ENCODE measurements at places on chromosomes 2 and 18.

DNA sequence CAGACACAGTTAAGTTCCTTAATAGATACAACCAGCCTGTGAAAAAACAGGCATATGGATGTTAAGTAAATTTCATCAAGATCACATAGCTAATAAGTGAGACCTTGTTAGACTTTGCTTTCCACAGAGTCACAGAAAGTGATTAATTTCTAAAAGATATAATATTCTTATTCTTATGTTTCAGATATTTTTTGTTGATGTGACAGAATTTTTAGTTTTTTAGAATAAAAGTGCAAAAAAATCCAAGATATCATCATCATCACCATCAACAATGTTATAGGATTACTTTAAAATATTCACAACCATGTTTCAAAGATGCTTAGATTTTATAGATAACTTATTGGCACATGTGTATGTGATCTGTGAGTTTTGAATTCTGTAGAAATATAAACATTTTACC, 132.3 kb upstream of the ITGA4 start:
- no peak for DNase-seq

- DNase-seq = no peak
Measured at GRCh38 chr2:151961558-151961957, 133.3 kb upstream of the ARL5A start.

- no peak for DNase-seq
Measured at GRCh38 chr18:36808681-36809080, 20.1 kb downstream of the TPGS2 start.

GRCh38 chr18:41938445-41938844, 16.6 kb upstream of the PIK3C3 start:
- no peak for DNase-seq

DNA sequence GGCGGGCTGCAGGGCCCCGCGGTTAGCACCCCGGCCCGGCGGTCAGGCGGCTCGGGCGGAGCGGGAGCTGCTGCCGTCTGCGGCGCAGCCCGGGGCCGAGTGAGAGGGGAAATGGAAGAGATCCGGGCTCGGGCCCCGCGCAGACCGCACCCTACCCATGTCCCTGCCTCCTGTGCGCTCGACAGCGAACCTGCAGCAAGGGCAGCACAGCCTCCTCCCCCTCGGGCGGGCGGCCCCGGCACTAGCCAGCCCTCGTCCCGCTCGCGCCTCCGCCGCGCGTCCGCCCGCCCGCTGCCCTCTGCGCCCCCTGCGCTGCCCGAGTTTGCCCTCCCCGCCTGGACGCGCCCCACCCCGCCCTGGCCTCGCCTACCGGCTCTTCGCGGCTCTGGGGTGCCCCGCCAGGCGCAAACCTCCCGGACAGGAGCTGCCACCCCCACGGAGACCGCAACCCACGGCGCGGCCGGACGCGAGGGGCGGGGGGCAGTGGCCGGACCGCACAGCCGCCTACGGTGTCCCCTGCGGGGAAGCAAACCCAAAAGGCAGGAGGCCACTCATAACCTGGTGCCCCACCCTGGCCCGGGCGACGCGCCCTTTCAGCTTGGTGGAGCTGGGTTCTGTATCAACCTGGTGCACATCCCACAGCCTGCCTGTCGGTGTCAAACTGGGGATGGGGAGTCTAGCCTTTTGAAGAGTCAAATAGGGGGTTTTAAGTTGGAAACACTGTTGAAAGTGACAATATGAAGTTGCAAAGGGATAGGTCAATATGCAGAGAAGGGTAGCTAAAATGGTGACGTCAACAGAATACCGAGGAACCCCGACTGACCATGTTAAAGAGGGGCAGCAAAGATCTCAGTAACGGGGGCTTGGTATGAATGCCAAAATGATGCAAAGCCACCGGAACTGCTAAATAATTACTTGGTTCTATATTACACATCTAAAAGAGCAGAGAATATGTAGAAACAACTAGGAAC, at the start of gene IHH:
Gene IHH (minus strand): TSS at position 101 of the 971 bp plus-strand sequence. CDS start 454 bp downstream, outside the sequence.
- DNase-seq = peak; percentile 35

GRCh38 chr2:192546565-192546964, 351.8 kb upstream of the TMEFF2 start:
- no peak for DNase-seq

- no peak for DNase-seq
Measured at GRCh38 chr2:179275253-179276012, 10.8 kb upstream of the SESTD1 start.

DNA sequence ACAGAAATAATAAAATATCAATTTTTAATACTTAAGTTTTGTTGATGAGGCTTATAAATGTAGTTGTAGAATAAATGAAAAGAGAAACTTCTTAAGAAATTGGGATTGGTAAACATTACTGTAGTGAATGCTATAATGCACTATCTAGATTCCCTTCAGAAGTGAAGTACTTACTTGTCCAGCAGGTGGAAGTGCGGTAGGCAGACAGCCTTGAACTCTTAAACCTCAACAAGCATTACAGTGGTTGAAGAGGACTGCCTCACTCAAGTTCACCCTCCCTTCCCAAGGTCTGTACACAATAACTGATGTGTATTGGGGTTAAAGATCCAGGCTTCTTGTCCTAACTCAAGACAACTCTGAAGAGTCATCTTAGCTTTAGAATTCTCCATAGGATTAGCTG, 931.0 kb upstream of the LRRTM1 start:
- DNase-seq = no peak

DNA sequence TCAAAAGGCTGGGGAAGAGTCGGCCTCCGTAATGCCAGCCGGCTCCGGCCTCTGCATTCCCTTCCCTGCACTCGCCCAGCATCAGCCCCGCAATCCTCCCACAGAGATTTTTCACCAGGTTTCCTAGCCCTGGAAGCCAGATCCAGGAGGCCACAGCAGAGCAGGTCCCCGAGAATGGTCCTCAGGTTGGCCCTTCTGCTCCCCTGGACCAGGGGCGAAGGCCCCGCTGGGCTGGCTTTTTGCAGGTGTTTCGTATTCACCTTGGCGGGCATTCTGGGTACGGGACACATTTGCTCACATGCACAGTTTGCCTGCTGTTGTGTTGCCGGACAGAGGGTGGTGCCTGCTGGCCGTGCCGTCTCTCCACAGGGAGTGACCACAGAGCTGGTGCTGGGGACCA, 309.5 kb downstream of the NDUFA10 start:
- DNase-seq = no peak

- no peak for DNase-seq
Measured at GRCh38 chr2:118622108-118622507, 225.3 kb downstream of the EN1 start.

DNA sequence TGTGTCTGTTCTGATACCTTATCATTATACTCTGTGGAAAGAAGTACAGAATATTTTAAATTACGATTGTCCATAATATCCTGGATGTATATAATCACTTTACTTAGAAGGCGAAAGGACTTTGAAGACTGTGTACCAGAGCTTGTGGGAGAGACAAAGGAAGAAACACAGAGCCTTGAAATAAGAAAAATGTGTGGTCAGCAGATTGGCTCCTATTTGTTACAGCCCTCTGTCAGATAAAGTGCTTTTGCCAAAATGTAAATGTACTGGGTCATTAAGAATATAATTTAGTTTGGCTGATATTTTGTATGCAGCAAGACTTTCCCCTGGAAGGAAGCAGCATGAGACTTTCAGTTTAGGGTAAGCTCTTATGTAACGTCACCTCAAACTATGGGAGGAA, 443.1 kb downstream of the CCDC85A start:
- DNase-seq = no peak

GRCh38 chr2:127700527-127701192, 637 bp upstream of the SFT2D3 start:
- no peak for DNase-seq

DNA sequence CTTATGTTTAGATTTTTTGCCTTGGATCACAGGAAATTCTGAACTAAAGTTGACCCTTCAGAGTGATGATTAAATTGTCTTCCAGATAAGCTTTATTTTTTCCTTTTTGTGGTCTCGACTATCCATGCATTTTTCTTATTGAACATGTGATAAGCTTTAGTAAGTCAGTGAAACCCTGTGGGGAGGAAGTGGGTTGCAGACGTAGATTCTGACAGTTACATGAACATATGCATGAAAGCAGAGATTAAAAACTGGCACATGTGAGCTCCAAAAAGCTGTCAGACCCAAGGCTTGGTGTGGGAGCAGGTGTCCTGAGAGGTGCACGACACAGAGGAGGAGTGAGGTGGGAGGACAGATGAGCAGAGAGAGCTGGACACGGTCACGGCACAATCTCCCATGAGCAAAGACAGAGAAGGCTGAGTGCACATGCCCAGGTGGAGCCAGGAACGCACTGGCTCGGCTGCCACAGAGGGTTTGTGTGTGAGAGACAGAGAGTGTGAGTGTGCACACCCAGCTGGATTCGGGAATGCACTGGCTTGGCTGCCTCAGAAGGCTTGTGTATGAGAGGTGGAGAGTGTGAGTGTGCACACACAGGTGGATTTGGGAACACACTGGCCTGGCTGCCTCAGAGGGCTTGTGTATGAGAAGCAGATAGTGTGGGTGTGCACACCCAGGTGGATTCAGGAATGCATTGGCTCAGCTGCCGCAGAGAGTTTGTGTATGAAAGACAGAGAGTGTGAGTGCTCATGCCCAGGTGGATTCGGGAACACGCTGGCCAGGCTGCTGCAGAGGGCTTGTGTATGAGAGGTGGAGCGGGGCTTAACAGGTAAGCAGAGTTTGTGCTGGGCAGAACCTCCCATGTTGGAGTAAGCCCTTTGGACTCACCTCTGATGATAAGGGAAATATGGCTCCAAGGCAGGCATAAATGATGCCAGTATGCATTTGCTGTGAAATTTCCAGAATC, 849.1 kb upstream of the SALL3 start:
- DNase-seq = no peak

GRCh38 chr2:219416938-219417337, 1.2 kb upstream of the DES start:
- DNase-seq = no peak

DNA sequence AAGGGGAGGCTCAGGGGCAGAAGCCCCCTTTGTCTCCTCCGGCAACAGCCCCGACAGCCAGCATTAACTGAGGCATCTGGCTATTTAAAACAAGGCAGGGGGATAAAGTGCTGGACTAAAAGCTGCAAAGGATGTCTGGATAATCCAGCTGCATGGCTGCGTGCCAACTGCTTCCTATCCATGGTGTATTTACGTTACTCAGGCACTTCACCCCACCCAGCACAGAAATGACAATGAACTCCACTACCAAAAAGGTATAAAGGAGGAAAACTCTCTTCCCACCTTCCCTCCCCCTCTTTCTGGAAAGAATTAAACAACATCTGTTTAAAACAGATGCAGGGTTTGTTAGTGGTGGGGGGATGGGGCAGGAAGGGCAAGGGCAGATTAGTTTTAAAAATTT, 82.5 kb downstream of the SPRED2 start:
- no peak for DNase-seq

GRCh38 chr2:8026381-8026780, 655.5 kb upstream of the ID2 start:
- DNase-seq = no peak

DNA sequence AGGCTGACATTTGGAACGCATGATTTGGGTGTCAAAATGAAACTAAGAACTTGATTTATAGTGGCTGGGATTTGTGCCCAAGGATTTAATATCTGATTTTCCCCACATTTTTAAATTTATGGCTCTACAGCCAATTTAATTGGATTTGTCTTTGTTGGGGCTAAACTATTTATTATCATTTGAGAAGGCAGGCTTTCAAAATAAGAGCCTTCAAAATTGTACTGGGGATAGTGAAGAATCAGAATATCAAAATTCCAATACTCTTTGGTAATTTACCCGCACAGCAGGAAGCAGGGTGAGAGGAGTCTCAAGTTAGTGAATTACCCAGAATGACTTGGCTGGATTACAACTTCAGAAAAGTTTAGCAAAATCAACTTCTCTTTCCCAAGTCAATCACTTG, 278.1 kb downstream of the LRATD1 start:
- DNase-seq = no peak

DNA sequence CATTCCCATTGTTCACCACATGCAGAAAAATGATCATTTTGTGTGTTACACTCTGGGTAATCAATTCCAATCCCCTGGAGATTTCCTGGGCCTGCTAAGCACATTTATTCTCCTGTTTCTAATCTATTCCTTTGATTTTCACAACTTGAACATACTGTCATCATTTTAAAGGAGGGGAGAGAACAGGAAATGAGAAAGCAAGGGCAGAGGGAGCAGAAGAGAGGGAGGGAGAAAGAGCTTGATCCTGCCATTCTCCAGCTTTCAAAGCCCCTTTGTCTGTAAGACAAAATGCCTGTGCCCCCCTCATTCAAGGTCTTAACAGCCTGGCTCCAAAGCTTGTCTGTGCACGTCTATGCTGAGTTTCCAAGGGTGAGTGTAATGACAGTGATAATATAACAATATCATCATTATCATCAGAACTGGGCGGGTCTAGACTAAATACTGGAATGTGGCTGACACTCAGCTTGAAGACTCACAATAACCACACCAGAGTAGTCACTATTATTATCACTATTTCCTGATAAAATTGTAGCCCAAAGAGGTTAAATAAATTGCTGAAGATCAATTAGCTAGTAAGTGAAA, 164.4 kb upstream of the KLHL29 start:
- DNase-seq = no peak

DNA sequence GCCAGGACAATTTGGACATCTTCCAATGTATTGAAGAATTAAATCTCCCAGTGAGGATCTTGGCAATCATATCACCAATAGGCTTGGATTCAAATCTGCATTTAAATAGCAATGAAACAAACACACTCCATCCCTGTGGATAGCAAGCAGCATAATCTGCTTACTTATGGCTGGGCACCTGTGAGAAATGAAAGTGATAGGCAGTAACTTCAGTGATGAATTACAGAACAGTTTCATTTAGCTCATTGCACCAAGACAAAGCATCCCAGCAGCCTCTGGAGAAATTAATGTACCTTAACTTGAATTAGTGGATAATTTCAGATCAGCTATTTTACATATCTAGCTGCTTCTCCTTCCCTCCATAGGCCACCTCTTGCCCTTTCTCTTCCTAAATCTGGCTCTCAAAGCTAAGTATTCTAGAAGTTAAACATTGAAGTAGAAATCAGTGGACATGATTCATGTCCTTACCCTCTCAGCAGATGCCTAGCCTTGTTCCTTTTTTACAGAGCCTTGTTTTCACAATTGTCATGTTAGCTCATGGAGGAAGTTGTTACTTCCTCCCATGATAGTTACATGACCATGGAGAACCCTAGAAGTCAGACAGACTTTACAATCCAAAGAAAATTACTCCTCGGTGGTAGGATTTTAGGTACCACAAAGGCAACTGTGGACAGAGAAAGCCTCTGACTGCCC, 88.5 kb upstream of the TACR1 start:
- no peak for DNase-seq

DNA sequence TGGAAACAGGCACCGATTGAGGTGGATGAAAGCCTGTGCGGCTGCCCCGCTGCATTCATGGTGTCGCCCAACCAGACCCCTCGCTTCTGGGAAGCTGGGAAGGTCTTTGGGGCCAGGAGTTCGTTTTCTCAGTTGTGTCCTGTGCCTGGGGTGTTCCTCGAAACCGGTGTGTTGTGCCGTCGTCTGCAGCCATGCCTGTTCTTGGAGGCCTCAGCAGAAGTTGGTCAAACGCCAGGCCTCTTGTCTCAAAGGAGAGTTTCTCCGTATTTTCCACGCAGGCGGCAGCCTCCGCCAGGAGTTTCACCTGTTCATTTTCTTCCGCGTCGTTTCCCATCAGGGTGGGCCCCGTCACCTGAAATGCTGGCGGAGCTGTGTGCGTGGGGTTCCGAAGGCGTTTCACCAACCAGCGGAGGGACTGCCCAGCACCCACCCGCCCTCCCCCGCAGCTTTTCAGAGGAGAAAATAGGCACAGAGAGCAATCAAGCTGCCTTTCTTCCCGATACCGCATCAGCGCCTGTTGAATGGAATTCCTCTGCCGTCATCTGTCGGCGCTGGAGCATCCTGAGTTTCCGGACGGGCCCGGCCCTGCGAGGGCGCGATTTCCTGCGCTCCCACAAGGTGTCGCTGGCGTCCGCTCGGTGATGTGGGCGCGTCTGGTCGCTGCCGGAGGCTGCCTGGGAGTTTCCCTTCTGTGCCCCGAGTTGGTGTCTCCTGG, 17.0 kb upstream of the NFATC1 start:
- DNase-seq = peak; percentile 72
